DMS79 treated with DMSO at 0.1 percent for 48 hours (cell line): ENCODE measurements at places on chromosomes 3 and 15.
A peak's percentile ranks its signal among the peaks of the same experiment; 100 is the strongest.

DNA sequence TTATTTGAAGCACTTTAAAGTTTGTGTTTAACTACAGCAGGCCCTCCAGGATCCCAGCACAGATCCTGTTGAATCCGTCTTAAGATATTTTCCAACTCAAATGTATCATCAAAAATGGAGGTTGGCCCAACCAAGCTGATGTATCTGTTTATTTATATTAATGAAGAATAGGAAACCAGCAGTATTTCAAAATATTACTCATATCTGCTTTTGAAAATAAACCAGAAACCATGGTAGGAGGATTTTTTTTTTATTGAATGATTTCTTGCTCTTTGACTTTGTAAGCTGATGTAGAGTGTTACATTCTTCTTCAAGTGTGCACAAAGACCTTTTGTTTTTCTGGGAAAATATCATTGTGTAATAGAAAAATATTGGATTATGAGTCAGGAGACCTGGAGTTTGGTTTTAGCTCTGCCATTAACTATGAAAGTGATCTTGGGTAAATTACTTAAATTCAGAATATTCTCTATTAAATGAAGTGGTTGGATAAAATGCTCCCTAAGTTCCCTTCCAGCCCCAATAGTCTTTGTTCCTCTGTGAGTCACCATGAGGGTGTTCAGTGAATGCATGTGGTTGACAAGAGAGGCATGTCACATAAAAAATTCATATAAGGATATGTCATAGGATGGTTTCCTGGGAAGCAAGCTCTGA lies 221.3 kb upstream of the GAP43 start:
- DNase-seq, result no peak

DNA sequence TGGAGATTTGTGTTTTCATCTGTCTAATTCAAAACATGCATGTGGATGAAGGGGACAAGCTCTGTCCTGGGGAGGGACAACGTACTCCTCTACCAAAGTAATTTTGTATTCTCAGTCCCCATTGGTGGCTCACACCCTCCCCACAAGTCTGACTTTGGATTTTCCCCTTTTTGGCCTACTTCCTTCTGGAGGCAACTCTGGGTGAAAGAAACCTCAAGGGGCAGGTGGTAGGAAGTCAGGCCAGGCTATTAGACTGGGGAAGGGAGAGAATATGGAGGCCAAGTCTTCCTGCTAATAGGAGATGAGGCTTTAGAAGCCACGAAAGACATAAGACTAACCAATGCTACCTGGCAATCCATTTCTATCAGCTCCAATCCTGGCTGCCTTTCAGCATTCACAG lies 124.9 kb upstream of the RASGRP1 start:
- no peak for DNase-seq

DNA sequence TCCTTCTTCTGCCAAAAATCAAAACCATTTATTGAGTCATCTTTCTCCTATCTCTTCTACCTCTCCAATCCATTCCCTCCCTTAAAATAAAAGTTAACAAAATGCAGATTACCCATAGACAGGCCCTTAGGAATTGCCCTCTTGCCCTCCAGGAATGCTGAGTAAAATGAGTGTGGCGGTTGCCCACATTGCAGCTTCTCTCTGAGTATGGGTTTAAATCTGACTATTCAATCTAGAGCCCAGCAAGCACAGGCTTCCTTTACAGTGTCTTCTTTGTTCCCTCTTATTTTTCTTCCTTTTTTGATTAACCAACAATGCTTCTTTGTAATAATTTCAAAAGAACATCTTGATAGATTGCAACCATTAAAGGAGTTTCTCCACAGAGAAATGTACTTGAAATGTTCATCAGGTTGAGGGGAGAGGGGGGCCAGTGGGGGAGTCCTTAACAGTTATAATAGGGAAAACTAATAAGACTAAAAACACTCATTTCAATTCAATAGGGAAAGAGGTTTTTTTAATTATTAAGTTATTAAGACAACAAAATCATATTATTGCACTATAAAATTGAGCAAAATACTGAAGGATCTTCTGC lies 135.3 kb upstream of the LMCD1 start:
- no peak for DNase-seq

GRCh38 chr3:132286035-132286434 lies 31.2 kb upstream of the ACP3 start:
- no peak for DNase-seq

GRCh38 chr15:74209997-74210671 lies 7.5 kb upstream of the STRA6 start:
- no peak for DNase-seq

GRCh38 chr3:157667493-157667892 lies 164.3 kb upstream of the VEPH1 start:
- DNase-seq, result no peak

GRCh38 chr3:110741891-110742290 lies 329.7 kb upstream of the NECTIN3 start:
- no peak for DNase-seq

- no peak for DNase-seq
These were observed 143.5 kb downstream of the LRRK1 start for GRCh38 chr15:101062471-101063171.

DNA sequence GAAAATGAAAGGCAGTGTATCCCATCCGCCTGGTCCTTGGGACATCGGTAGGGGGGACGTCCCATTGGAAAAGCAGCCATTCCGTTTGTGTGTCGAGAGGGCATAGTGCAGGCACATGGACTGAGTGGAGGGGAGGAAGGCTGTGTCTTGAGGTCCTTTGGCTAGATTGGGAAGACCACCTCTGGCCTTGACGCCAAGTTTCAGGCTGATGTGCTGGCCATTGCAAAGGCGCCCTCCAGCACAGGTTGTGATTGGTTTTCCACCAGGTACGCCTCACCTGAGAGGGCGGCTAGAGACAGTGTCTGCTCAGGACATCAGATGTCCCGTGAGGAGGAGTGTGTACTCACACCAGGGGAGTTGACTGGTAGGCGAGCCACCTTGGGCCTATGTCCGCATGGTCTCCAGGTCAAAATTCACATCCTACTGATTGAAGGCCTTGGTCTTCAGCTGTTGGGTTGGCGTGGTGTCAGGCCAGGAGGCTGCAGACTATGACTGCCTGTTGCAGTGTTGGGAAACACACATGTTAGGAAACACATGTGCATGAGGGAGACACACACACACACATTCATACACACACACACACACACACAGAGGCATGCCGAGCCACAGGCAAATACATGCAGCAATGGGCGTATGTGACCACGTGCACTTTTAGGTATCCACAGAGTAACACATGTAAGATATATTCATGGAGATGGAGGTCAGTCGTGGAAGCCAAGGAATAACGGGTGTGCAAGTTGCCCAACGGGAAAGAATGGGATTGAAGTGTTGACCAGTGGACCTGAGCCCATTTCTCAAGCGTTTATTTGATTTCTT lies 98.4 kb downstream of the SNRPN start:
- no peak for DNase-seq

- no peak for DNase-seq
These were observed 26.1 kb downstream of the SHF start for GRCh38 chr15:45161666-45162065.

DNA sequence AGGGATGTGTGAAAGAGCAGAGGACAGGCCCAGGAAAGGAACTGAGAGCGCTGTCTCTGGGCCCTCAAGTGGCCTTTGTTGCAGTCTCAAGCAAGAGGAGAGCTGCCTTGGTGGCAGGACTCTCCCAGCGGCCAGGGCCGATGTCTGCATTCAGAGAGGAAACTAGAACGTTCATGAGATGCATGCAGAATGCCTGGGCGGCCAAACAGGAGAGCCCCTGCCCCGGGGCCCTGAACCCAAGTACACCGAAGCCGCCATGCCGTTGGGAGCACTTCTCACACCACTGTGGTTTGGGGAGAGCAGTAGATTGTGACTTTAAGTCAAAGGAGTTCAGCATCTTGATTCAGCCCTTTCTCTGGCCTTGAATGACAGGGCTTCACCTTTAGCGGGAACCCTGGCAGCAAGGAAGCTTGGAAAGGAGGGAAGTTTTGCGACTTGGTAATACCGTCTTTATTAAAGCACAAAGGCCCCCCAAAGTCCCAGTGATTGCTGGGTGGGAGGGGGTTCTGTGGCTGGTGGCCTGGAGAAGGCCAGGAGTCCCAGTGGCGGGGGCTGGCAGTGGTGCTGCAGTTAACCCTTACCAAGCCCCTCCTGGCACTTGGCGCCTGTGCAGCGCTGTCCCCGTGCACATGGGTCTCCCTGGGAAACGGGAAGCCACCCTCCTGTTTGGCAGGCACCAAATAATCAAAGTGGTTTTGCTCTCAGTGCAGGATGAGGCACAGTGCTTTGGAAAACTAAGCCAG lies 36.2 kb downstream of the SLC6A11 start:
- no peak for DNase-seq

DNA sequence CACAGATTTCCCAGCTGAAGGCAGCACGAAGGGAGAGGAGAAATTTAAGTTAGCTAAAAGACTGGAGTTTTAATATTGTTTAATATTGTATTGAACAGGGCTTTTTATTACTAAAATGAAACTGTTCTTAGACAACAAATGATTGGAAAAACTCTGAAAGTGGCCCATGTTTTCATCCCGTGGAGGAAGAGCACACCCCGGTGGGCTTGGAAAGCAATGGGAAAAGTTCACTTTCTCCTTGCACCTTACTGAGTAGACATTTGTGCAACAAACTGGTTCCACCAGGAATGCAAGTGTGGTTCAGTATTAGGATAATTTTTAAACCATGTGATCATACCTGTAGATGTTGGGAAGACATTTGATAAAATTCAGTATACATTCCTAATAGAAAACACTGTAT lies 8.2 kb upstream of the ESYT3 start:
- peak; percentile 4 for DNase-seq

DNA sequence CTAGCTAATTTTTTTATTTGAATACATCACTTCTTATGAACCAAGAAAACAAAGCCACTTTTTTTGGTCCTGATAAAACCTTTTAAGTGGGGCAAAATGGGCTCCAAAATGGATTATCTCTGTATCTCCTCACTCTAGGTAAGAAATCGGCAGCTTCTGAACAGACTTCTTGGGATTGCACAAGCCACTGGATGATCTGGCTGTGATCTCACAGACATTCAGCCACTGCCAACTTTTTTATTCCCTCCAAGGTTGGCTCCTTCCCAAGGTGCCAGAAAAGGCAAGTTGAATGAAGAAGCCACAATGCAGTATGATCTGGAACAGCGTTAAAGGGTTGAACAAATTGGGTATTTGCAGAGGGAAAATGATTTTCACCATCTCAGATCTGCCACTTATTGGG lies 73.2 kb downstream of the PRICKLE2 start:
- no peak for DNase-seq

- no peak for DNase-seq
These were observed 45.7 kb upstream of the MCTP2 start for GRCh38 chr15:94185547-94186236.
